ENCODE measurements at places on chromosomes 1 and 21.
A peak's percentile ranks its signal among the peaks of the same experiment; 100 is the strongest.

- no peak for DNase-seq
Measured at GRCh38 chr1:66403007-66403731, 130.8 kb upstream of the SGIP1 start.

GRCh38 chr1:67618285-67619018 is 66.5 kb upstream of the GADD45A start:
- DNase-seq, result peak; percentile 87

GRCh38 chr21:22679207-22679606 is 1681.0 kb downstream of the NCAM2 start:
- DNase-seq, result no peak

DNA sequence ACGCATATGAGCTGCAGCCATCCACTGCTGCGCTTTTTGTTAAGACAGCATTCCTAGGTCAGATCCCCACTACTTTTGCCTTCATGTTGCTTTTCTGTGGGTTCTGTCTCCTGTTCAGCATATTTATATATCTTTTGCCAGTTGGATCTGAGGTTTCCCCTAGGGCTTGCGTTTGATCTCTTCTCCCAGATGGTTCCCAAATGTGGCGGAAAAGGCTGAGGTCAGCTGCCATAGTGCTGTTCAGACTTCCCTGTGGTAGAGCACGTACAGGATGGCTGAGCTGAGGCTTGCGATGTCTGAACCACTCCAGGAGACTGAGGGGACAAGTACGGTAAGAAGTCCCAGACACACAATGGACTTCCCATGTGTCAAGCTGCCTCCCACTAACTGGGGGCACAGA is 39.8 kb downstream of the COL6A1 start:
- DNase-seq, result no peak

- DNase-seq, result no peak
Measured at GRCh38 chr1:198636391-198636790, 2.4 kb upstream of the PTPRC start.

- DNase-seq, result no peak
Measured at GRCh38 chr1:42195841-42196240, 31.3 kb upstream of the GUCA2A start.

DNA sequence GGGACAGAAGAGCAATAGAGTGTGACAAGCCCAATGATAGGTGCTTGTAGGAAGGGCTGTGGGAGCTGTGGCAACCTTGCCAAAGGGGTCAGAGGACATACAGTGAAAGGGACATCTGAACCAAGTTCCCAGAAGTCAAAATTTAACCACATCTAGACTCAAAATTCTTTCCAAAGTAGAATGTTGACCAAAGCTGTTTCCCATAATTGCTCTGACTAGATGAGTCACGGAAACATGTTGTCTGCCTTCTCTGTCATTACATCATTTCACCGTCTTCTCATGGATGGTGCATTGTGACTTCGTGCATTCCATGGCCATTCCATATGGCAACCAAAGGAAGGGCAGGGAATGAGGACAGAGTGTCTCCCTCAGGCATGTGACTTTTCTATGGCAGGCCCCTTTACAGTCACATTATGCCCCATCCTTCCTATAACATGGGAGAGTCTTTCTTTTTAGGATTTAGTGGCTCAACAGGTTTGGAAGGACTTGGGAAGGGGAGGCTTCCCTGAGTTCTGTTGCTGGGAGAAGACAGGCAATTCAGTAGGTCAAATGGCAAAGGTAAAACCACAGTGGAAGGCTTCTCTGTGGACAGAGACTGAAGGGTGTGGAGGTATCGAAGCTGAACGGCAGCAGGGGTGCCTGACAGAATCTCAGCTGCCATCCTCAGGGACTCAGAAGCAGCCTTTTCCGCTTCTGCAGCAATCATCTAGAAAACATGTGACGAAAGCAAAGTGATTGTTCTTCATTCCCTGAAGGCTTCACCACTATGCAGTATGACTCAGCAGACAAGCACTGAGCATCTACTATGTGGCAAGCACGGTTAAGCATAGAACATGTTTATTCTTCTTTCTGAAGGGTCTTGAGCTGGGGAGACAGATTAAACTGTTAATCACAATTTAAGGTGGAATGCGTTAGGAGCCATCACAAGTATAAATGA is 24.7 kb downstream of the NPHS2 start:
- no peak for DNase-seq

- no peak for DNase-seq
Measured at GRCh38 chr1:26475989-26476388, 3.7 kb downstream of the HMGN2 start.

- no peak for DNase-seq
Measured at GRCh38 chr1:205878026-205878425, 28.1 kb upstream of the PM20D1 start.

- DNase-seq, result no peak
Measured at GRCh38 chr1:118811156-118811555, 177.0 kb downstream of the TBX15 start.

- DNase-seq, result no peak
Measured at GRCh38 chr1:105102371-105102770, 1352.7 kb downstream of the AMY1C start.

- DNase-seq, result no peak
Measured at GRCh38 chr1:93828367-93828755, 50.6 kb downstream of the DNTTIP2 start.

GRCh38 chr1:16281765-16282164 is 44.8 kb upstream of the CPLANE2 start:
- DNase-seq, result no peak

GRCh38 chr1:156608981-156609380 is 7.7 kb upstream of the GPATCH4 start:
- DNase-seq, result no peak

DNA sequence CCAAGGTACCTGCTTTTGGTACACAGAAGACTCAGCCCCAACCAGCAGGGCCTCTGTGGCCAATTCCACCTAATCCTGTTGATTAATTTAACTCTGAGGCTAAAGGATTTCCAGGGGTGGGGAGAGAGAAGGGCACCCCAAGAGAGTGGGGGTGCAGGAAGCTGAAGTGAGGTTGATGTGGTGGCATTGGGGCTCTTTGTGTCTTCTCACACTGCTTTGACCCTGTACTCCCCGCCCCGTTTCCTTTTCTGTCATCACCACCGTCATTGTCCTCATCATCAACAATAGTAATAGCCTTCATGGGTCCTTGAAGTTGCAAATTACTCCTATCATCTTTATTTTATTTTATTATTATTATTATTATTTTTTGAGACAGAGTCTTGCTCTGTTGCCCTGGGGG is 55.9 kb downstream of the PAX7 start:
- no peak for DNase-seq

DNA sequence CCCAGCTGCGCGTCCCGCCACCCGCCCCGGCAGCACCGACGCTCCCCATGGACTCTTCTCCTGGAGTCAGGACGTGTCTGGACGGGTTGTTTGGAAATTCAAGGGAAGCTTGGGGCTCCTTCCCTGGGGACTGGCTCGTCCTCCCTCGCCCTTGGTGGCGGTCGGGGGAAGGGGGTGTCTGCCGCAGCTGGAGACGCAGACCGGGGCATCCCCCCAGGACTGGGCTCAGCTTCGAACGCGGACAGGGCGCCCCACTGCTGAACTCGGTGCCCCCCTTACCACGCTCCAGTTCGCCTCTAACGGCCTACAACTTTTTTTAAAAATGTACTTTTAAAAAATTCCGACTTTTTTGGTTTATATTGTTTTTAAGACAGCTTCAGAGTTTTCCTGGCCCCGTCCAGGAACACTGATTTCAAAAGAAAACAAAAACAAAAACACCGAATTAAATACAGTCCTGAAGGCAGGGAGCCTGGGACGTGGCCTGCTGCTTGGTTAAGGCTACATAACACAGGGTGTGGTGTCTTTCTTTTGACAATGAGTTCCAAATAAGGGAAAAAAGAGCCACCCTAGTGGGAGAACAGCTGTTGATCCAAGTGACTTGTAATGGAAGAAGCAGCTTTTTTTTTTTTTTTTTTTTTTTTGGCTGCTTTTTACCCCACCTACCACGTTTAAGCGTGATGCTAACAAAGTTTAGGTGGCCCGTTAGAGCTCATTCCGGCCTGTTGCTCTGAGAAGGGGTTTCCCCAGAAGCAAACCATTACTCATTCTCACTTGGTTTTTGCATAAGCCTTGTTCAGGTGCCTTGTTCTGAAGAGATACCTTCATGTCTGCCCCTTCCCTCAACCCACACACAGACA is 862 bp upstream of the DIPK1A start:
- peak; percentile 67 for DNase-seq

DNA sequence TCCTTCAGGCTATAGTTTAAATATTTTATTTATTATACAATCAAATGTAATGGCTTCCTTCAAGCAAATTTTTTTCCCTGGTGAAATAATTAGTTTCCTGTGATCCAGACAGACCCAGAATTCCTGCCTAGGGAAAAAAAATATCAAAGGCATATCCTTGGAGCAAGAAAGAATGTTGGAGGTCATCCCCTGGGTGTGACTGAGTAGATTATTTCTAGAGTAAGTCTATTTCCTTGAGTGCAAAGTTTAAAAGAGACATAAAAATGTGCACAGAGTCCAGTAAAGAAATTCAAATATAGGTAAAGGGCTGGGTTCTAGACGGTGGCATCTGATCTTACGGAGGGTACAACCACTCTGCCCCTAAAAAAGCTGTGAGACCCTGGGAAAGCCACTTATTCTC is 32.2 kb upstream of the SAMD13 start:
- no peak for DNase-seq

GRCh38 chr1:203593723-203594122 is 32.9 kb upstream of the ATP2B4 start:
- DNase-seq, result no peak

GRCh38 chr1:50637460-50637859 is 214.2 kb upstream of the DMRTA2 start:
- DNase-seq, result no peak

DNA sequence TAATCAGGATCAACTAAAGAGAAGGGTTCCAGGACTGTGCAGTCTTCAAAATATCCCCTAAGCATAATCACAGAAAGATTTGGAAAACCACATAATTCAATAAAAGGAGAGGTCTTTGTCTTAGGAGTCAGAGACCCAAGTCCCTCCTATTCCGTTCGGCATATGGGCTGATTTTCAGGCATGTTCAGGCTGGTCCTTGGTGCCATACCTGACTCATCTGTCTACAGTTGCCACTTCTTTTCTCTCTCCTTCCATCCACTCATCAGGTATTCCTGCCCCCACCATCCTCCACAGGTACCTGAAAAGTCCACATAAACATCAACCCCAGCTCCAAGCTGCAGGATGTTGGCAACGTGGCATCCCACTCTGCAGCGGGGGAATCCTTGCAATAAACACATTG is 29.7 kb upstream of the RPL11 start:
- no peak for DNase-seq

GRCh38 chr1:51115714-51116404 is 13.8 kb downstream of the C1orf185 start:
- DNase-seq, result no peak

DNA sequence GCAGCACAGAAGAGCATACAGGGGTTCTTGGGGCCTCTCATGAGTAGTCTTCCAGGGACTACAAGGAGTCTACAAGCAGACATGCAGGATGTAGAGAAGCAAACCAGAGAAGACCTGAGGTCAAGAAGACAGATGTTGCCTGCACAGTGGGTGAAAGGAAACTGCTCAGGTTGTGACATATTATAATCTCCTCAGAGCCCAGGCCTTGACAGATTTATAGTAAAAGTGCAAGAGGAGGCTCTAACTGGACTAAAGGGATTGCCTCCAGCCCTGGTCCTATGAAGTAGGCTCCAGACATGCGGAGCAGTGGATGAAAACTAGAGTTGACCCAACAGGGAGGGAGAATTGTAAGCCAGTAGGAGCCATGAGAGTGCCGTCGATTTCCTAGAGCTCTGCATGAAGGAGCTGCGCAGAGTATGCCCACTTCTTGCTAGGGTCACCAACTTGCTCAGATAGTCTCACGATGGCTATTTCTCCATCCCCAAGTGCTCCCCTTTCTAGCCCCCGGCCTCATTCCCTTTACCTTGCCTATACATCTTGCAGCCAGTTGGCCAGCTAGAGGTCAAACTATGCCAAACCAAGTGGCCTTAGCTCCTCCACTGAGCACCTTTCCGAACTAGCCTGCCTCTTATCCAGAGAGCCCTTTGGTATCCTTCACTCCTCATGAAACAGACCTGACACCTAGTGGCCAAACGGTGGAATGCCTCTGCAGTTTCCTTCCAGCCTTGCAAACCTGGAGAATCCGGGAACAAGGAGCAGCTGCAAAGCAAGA is 36.2 kb upstream of the IPO9 start:
- peak; percentile 59 for DNase-seq

GRCh38 chr1:245056913-245057312 is 97.9 kb upstream of the KIF26B start:
- DNase-seq, result no peak

- no peak for DNase-seq
Measured at GRCh38 chr1:8184301-8184700, 133.6 kb upstream of the SLC45A1 start.

GRCh38 chr1:83065952-83066727 is 932.8 kb downstream of the TTLL7 start:
- DNase-seq, result no peak

DNA sequence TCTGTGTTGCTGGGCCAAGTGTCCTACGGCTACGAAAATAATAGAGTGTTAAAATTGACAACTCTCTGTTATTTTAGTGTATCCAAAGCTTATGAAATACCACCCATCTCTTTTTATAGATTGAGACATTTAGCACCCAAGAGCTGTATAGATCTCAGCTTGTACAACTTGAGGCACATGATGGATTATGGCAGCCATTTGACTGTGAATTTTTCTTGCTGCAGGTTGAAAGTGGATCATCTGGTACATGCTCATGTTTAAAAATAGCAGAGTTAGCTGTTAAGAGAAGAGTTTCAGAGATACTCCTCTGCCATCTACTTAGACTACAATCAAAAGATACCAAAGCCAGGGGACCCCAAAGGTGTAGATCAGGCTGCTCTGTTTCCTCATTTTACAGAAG is 49.3 kb upstream of the FAM3B start:
- no peak for DNase-seq

- DNase-seq, result no peak
Measured at GRCh38 chr1:51689075-51689440, 72.2 kb downstream of the OSBPL9 start.

GRCh38 chr1:173433751-173434326 is 43.3 kb upstream of the PRDX6 start:
- DNase-seq, result no peak

DNA sequence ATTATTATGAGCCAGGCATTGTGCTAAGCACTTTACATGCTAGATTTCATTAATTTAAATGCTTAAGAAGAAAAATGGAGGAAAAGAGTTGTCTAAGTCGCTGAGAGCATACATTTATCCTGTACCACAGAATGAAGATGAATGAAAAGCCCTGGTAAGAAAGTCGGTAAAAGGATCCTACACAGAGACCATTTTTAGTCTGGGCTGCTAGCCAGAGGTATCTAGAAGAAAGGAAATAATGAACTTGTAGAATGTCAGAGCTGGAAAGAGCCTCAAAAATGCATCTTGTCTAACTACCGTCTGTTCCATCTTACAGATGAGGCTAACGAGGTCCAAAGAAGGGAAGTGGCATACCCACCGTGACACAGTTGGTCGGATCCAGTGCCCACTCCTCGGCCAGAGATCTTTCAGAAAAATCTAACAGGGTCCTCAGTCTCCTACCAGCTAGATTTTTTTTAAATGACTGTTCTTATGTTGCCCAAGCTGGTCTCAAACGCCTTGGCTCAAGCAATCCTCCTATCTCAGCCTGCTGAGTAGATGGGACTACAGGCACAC is 12.2 kb upstream of the TNR start:
- no peak for DNase-seq

- DNase-seq, result no peak
Measured at GRCh38 chr1:86696522-86696921, 7.9 kb upstream of the SH3GLB1 start.

All from AG09319 (cell line).